MG63 (cell line): ENCODE measurements at places on chromosomes 5 and 9. TPM values are rescaled to one million over a fixed set of nuclear protein-coding genes. Genes with fewer than 3 reads are reported as not detected.
A peak's percentile ranks its signal among the peaks of the same experiment; 100 is the strongest.

ARSI gene
- total RNA-seq, result 38.8 and 45.4 TPM in 2 replicates

COL15A1 gene
- 0.62 and 1.2 TPM in 2 replicates for total RNA-seq

KIAA0825 gene
- 0.92 and 3.1 TPM in 2 replicates for total RNA-seq

PCDHGC5 gene
- 0.46 TPM in 1 of 2 replicates, not detected in the other for total RNA-seq

GFI1B gene
- total RNA-seq, result not detected in 2 replicates

CCDC183 gene
- not detected in 2 replicates for total RNA-seq

SLC46A2 gene
- total RNA-seq, result not detected in 2 replicates

DNA sequence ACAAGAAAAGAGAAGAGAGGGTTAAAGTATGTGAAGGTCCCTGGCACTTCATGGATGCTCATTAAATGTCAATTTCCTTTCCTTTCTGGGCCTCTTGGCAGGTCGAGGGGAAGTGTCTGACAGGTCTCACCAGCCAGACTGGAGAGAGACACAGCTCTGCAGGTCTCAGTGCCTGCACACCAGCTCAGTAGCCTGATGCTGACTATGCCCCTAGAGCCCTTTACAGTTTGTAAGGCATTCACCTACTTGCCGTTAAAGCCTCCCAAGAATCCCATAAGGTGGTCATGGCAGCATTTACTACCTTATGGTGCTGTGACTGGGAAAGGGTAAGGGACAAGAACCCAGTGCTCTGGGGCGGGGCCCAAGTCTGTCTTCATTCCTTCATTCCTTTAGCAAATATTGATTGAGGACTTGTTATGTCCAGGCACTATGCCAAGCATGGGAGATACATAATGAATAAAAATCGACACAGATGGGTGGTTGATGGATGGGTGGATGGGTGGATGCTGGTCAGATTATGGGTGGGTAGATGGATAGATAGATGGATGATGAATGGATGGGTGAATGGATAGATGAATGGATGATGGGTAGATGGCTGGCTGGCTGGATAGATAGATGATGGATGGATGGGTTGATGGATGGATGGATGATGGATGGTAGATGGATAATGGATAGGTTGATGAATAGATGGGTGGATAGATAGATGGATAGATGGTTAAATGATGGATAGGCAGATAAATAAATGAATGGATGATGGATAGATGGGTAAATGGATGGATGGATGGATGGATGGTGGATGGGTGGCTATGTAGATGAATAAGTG is 21.3 kb upstream of the KIF12 start:
- no peak for DNase-seq

DNA sequence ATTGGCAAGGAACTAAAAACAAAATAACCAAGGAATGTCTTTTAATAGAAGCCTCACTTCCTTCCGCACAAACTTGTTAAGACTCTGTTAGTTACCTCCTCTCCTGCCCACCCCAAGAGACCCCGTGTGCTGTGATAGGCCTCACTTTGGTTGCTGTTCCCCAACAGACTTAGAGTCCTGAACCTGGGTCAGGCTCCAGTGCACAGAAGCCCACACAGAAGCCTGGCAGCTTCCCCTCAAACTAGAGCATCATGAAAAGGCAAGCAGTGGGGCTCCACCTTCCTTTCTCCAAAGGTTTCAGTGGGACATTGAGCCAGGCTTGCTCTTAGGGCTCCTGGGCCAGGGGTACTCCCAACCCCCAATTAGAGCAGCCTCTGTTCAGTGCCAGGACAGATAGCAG is 230.5 kb downstream of the ESM1 start:
- no peak for DNase-seq

GRCh38 chr5:14295610-14296009 is 152.5 kb downstream of the TRIO start:
- DNase-seq, result no peak

DNA sequence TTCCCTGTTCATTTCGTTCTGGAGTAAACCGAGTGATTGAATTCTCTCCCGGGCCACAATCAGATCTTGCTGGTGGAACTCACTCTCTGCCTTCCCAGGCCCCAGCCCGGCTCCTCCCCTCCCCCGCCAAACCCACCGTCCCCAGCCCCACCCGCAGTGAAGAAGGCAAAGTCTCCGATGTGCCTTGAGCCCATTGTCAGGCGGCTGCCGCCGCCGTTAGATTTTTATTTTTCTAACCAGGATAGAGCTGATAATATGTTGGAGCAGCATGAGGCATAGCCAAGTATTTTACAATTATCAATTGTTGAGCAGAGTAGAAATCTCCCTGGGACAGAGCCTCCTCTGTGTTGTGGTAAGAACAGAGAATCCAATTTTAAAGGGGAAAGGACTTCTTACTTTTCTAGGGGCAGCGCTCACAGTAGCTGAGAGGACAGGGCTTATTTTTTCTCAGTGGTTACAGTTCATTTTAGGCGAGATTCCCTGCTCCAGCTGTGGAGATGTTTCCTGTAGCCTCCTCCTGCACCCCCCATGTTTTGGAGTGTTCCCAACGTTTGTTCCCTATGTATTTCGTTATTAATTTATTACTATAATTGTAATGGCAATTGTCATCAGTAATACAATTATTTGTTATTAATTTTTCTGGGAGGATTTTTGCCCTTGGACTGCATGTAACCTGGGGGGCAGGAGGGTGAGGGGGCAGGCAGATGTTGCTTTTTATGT is 1.3 kb downstream of the PSAT1 start:
- DNase-seq, result peak; percentile 19

DNA sequence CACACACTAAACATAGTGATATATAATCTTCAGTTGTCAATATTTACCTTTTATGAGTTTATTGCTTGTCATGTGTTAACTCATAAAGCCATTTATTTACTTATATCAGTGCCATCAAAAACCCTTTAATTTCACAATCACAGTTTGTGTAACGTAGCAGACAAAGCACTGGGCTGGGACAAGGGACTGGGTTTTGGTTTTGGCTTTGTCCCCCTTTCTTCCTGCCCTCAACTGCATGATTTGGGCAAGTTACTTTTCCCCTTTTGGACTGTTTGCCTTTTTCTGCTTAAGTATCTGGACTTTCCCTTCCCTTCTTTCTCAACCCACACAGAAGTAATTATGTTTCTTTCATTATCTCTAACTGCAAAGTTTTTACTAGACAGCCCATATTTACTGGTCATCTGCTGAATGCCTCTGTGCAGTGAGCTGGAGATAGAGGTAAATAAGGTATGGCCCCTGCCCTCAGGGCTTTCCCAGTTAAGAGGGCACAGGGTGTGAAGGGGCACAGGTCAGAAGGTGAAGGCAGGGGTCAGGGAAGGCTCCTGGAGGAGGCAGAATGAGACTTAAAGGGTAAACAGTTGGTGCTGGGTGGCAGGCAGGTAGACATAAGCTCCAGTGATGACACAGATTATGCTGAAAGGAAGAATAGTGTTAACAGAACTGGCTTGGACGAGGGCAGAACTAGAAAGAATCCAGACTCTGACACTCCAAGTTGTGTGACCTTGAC is 14.8 kb upstream of the NR3C1 start:
- no peak for DNase-seq

DNA sequence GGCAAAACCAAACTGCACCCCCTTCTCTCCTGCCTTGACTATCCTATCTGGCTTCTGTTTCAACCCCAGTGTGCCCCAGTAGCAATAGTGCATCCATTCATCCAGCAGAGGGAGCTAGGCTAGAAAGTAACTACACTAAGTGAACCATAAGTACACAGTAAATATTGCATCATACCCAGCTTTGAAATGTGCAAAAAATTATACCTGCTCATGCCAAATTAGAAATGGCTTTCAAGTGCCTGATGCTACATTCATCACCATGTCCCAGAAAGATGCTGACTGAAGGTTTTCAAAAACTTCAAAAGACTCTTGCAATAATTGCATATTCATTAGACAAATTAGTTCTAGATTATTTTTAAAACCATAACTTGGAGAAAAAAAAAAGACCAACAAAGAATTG is 153.5 kb downstream of the PRELID2 start:
- peak; percentile 52 for DNase-seq

- no peak for DNase-seq
Measured at GRCh38 chr9:122468735-122469134, 9.0 kb downstream of the OR1J1 start.

- no peak for DNase-seq
Measured at GRCh38 chr9:99606957-99607356, 214.7 kb upstream of the NR4A3 start.

DNA sequence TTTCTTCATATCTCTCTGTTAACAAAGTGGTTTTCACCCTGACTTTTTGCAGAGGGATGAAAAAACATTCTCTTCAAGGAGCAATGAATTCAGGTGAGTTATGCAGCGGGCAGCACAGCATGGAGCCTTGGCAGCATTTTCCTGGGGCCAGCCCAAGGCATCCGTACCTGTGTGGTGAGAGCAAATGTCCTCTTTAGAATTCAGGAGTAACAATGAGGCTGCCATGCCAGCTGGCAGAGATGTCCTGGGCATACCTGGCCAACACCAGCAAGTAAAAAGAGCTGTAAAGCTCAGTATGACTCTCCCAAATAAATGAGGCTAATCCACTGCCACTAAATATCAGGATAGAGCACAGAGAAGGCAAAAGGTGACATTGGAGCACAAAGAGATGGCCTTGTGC is 277.6 kb upstream of the TRPC7 start:
- no peak for DNase-seq

- no peak for DNase-seq
Measured at GRCh38 chr5:90406466-90406865, 3.1 kb downstream of the CETN3 start.

- no peak for DNase-seq
Measured at GRCh38 chr5:62550103-62550502, 28.5 kb upstream of the LRRC70 start.

DNA sequence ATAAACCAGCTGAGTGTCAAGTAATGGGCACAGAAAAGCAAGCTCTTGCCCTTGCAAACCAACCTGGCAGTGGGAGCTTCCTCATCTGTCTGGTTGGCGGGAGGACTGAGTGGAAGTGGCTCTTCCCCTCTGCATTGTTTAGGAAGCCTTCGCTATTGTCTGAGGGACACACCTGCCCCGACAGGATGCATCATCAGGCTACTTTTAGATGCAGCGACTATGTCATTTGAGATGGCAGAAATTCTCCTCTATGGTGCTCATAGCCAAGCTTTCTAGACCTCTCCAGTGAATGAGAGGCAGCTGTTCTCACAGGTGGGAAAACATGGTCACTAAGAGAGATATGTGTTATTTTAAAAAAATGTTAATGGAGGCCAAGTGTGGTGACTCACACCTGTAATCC is 104.0 kb downstream of the DOCK8 start:
- DNase-seq, result no peak

GRCh38 chr5:65078331-65078730 is 309.6 kb downstream of the CWC27 start:
- DNase-seq, result no peak

- DNase-seq, result no peak
Measured at GRCh38 chr9:136044971-136045594, 50.0 kb downstream of the NACC2 start.

GRCh38 chr5:108810717-108811116 is 63.0 kb downstream of the FER start:
- DNase-seq, result no peak
